Upper lobe of left lung (tissue), 6 donors: ENCODE measurements at places on chromosomes 2 and 18. TPM values are rescaled to one million over a fixed set of nuclear protein-coding genes. Genes with fewer than 3 reads are reported as not detected.

DNA sequence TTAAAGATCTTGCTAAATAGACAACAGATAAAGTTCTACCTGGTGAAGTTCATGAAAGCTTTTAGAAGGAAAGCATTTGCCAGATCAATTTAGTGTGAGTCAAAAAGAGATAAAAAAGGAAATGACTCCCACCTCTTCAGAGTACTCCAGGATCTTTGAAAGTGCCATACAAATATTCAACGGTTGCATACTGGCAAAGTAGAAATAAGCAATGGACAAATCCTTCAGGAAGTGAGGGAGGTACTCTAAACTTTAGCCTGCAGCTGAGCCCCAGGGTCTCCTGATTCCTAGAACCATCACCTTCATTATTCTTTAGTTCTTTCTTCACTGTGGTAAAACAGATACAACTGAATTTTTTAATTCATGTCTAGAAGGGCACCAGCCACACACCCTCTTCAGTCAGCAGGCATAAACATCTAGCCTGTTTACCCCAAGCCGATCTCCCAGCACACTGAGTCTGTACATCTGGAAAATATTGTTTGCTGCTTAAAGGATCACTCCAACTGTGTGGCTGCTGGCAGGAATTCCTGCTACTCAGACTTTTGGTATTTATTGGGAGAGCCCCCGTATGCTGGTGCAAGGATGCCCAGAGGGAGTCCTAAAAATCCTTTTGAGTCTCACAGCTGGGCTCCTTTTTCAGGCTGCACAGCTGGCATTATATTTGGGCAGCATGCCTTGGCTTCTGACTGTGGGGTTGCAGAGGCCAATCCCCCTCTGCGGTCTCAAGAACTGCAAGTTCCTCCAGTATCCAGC is 72.3 kb upstream of the SESTD1 start:
- DNase-seq, result no peak
- no peak overlapping the region for H3K27ac ChIP-seq
- no peaks in the 10 kb centered on the region for H3K27me3 ChIP-seq
- peaks cover 4% of the 10 kb centered on the region for H3K4me1 ChIP-seq
- H3K4me3 ChIP-seq, result no peak overlapping the region

- no peaks in the 10 kb centered on the region for H3K36me3 ChIP-seq
- H3K27ac ChIP-seq, result no peak overlapping the region
- no peak overlapping the region for H3K4me3 ChIP-seq
- H3K27me3 ChIP-seq, result no peaks in the 10 kb centered on the region
Observed at GRCh38 chr18:629269-630150, 27.9 kb upstream of the TYMS start.

GRCh38 chr2:241926541-241927311 is 57.2 kb downstream of the RTP5 start:
- H3K4me3 ChIP-seq, result no peak overlapping the region
- no peaks in the 10 kb centered on the region for H3K4me1 ChIP-seq
- no peaks in the 10 kb centered on the region for H3K36me3 ChIP-seq
- DNase-seq, result no peak
- no peaks in the 10 kb centered on the region for H3K27me3 ChIP-seq
- no peak overlapping the region for H3K27ac ChIP-seq

- H3K27ac ChIP-seq, result peak overlapping the region; percentile 5
- DNase-seq, result no peak
- no peaks in the 10 kb centered on the region for H3K36me3 ChIP-seq
- no peak overlapping the region for H3K4me3 ChIP-seq
Observed at GRCh38 chr18:11989174-11989573, 7.9 kb downstream of the IMPA2 start.

GRCh38 chr18:23538870-23539269 is 35.6 kb downstream of the RMC1 start:
- H3K4me1 ChIP-seq, result peaks cover 21% of the 10 kb centered on the region
- H3K36me3 ChIP-seq, result peaks cover 96% of the 10 kb centered on the region
- no peaks in the 10 kb centered on the region for H3K27me3 ChIP-seq
- no peak overlapping the region for H3K27ac ChIP-seq

- no peak overlapping the region for H3K4me3 ChIP-seq
- no peaks in the 10 kb centered on the region for H3K4me1 ChIP-seq
- no peaks in the 10 kb centered on the region for H3K27me3 ChIP-seq
- H3K36me3 ChIP-seq, result no peaks in the 10 kb centered on the region
- no peak for DNase-seq
Observed at GRCh38 chr2:63486861-63487290, 101.4 kb downstream of the WDPCP start.

The CNDP1 gene
- total RNA-seq, result not detected
